HT-29 (cell line): ENCODE measurements at places on chromosomes 11 and 22.
A peak's percentile ranks its signal among the peaks of the same experiment; 100 is the strongest.

DNA sequence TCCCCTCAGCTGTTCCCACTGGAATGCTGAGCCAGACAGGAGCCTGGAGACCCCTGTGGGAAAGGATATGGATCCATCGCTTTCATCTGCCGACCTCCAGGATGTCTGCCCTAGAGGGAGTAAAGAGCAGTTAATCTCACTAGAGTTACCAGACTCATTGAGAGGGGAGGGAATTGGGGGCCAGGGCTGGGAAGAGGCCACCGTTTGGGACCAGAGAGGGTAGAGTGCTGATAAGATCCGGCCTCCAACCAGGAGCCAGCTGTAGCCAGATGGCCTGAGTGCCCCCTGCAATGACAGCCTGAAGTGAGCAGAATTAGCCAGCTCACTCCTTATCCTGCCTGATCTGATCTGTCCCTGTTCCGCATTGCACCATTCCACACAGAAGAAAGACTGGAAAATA lies 3.7 kb upstream of the APLNR start:
- no peak for DNase-seq

- no peak for DNase-seq
These were observed 81.2 kb downstream of the DSCAML1 start for GRCh38 chr11:117715801-117716200.

DNA sequence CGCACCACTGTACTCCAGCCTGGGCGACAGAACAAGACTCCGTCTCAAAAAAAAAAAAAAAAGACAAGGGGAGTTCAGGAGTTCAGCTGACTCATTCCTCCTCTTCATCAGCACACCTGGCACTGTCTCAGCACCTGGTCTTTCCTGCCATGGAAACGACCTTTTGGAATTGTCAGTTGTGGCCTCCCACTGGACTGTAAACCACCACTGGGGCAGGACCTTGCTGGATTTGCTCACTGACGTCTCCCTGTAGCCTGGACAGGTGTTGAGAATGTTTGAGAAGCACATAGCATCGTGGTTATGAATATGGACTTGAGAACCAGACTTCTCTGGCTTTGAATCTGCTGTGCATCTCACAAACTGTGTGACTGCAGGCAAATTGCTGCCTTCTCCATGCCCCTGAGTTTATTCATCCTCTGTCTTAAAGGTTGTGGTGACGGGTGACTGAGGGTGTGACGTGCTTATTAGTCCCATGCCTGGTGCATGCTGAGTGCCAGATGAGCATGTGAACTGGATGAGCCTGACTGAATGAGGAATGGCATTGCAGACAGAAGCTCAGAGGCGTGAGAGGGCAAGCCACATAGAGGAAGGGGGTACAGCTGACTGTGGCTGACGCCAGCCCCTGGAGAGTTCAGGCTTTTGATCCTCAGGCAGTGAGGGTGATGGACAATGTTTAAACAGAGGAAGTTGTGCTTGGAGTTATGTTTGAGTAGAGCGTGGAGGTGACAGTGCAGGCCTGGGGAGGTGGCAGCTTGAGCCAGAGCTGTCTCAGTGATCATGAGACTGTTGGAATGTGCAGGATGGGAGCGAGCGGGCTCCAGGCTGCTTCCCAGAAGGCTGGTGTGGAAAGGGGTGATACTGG lies 12.7 kb downstream of the TOM1 start:
- DNase-seq, result peak; percentile 82

DNA sequence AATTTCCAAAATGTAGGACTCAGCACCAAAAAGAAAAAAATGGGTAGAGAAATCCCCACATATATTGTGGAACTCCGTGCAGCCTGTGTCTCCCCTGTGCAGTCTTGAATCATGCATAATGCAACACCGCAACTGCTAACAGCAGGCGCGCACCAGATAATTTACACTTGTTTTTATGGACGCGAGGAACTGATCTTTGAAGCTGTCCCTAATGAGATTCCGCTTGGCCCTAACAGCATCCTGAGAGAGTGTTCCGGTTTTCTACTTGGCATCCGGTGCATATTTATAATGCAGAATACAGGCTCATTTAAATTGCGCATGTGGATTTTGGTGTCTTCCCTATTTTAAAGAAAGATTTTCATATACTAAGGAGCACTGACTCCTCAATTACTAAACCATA lies 21.1 kb downstream of the MPPED2 start:
- no peak for DNase-seq

- DNase-seq, result no peak
These were observed 56.1 kb upstream of the B3GAT1 start for GRCh38 chr11:134468081-134468668.

- no peak for DNase-seq
These were observed 42.2 kb downstream of the TRIOBP start for GRCh38 chr22:37739035-37739434.

- peak; percentile 91 for DNase-seq
These were observed 561 bp downstream of the TRMT112 start for GRCh38 chr11:64316672-64317324.

DNA sequence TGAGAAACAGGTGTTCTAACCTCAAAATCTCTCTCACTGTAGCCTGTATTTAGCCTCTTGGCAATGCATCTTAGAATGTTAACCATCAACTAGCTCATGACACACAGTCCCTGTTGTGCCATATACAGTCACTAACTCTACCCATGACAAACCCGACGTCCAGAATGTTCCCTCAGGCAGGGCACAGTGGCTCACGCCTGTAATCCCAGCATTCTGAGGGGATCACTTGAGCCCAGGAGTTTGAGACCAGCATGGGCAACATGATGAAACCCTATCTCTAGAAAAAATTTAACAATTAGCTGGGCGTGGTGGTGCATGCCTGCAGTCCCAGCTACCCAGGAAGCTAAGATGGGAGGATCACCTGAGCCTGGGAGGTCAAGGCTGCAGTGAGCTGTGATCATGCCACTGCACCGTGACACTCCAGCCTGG lies 18.2 kb upstream of the CCDC34 start:
- DNase-seq, result no peak

DNA sequence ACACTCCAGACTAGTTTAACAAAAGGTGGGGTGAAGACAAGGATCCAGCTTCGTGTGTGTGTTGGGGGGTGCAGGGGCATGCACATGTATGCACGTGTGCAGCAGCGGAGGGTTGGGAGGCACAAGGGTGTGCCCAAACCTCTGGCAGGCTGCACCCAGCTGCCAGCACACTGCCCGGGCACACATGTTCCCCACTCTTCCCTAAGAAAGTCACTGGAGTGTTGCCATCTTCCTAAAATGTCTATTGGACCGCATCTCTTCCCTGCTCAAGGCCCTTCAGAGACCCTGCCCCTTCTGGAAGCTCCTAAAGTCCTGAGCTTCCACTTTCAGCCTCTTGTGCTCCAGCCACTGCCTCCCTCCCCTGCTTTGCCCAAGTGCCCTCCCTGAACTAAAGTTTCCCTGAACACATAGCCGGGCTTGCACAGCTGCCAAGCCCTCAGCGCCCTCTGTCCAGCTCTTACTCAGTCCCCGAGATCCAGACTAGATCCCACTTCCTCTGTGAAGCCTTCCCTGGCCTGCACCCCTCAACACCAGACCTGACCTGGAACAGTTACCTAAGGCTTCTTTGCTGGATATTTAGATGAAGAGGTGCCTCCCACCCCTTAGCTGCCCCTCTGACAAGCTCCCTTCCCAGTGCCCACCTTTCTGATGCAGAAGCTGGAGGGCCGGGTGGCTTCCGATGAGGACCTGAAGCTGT lies 6.0 kb downstream of the CFL1 start:
- peak; percentile 34 for DNase-seq

- DNase-seq, result no peak
These were observed 19.8 kb upstream of the MPZL2 start for GRCh38 chr11:118283756-118284350.

- no peak for DNase-seq
These were observed 525.5 kb downstream of the SOX6 start for GRCh38 chr11:15830741-15831428.

DNA sequence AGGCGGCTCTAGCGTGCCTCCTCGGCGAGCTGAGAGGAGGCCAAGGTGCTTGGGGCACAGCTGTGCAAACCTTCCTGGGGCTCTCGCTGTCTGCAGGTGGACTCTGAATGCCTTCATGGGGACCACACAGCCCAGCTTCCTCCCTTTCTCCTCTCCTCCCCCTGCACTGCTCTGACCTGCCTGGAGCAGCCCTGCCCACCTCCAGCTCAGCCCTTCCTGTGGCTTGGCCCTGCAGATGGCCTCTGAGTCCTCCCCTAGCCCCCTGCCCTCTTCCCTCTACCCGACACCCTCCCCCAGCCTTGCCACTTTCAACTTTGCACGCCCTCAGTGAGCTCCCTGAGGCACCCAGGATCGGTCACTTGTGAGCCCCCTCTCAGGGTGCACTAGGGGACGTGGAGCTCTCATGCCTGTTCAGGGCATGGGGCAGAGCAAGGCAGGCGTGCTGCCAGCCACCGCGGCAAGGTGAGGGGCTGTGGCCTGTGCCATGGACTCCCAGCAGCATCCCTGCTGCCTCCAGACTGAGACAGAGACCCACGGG lies 31.4 kb downstream of the PPM1F start:
- no peak for DNase-seq

GRCh38 chr22:45743687-45744086 lies 72.1 kb downstream of the ATXN10 start:
- DNase-seq, result no peak

DNA sequence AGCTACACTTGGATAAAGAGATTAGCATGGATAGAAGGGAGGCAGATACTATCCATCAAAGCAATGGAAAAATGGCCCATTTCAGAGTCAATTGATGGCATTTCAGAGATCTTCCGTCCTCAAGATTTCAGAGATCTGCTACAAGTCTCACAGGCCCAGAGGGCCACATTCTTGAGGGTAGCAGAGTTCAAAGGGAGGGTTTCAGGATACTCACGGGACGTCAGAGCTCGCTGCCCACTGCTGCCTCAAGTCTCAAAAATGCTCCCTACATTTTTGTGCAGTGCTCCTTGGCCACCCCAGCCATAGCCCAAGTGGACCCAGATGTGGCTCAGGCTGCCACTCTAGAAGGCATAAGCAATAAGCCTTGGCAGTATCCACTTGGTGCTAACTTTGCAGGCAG lies 24.9 kb downstream of the RTL6 start:
- no peak for DNase-seq

DNA sequence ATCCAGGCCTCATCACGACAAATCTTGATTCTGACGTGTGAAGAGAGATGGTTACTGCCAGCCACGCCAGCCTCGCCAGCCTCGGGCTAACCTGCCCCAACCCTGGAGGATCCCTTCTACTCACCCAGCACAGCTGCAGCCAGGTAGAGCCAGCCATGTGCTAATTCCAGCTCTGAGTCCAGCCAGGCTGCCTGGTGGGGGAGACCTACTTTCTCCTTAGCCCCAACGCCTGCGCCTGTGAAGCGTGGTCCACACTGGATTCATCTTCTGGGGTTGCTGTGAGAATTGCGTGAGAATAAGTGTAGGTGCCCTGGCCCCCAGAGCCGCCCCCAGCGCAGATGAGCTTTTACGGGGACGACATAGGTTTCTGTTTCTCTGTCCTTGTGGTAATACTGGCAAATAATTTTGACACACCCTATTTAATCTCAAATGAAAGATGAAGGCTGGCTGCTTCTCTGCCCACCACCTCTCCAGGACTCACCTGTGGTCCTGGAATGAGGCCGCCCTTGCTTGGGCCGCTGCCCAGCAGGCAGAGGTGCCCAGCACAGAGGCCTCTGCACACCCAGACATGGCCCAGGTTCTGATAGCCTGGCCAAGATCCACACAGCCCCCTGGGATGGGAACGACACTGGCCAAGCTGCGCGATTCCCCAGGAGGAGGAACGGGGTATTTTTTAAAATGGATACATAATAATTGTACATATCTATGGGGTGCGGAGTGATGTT lies 528.4 kb downstream of the TBC1D22A start:
- no peak for DNase-seq

- no peak for DNase-seq
These were observed 302.4 kb upstream of the SORL1-AS1 start for GRCh38 chr11:121755191-121755590.

GRCh38 chr11:32374261-32374711 lies 61.1 kb downstream of the WT1 start:
- DNase-seq, result peak; percentile 50

DNA sequence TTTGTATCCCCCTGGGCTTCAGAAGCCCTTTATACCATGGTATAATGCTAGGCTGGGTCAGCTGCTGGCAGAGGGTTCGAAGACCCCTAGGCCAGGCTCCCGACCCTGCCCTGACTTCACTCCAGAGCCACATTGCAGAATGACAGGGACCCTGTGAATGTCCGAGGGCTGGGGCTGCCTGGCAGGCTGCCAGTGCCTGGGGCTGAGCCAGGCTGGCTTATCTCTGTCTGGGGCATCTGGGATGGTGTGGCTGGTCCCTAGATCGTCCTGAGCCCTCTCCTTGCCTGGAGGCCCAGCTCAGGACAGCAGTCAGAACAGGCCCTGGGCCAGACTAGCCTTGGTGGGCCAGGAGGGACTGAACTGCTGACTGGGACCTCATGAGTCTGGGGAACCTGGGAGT lies 3.7 kb downstream of the ZDHHC8 start:
- no peak for DNase-seq

DNA sequence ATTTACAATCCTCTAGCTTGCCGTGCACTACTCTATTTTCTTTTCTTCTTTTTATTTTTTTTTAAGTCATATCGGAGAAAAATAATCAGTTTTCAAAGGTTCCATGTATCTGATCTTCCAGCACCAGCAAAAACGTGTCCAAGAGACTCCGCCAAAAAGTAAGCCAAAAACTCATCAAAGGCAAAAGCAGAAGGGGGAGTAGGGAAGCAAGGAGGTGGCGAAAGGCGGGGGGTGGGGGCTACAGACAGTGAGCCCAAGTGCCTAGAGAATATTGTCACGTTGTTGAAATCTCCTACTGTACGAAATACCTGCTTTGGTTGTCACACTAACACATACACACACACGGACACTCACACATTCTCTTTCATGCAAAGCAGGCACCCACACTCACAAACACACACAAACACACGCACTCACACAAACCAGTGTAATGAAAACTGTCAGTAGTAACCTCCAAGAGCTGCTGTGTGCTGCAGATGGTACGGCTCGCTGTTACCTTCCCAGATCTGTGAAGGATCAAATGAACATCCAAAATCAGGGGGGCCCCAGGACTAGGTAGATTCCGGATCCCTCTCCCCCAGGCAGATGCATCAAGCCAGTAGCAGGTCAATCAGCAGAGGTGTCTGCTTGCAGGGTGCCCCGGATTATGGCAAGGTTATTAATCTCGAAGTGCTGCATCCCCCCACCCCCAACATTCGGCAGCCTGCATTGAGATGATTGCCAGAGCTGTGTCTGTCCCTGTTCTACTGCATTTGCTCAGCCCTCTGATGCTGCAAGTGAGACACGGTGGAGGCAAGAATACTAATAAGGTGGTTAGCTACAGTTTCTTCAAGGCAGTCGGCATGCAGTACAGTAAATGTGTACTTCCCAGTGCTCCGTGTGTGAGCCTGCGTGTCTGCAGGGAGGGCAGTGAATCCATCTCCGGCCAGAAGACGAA lies at the start of gene LRRC4C:
Gene LRRC4C, minus strand, starts transcription at position 188 of the 937 bp plus-strand sequence.
- DNase-seq, result no peak

- DNase-seq, result no peak
These were observed 1.9 kb upstream of the PHF21A start for GRCh38 chr11:46122945-46123715.

DNA sequence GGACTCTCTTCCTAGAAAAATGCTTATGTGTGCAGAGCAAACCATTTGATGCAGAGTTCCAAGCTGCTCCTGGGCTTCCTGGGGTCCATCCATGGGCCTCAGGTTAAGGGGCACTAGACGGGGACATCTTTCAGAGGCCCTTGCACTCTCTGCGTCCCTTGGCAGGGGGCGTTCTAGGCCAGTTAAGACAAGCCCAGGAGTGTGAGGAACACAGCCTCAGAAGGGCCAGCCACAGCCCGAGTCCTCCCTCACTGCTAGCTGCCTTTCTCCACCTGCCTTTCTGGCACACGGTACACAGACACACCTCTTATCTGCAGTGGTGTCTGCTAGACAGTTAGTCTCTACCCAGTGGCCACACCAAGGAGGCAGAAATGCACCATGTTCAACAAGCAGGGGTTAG lies 18.0 kb upstream of the BID start:
- no peak for DNase-seq

GRCh38 chr22:39593066-39593930 lies 22.7 kb downstream of the CACNA1I start:
- DNase-seq, result no peak
